CD4-positive, alpha-beta T cell treated with Interferon alpha-2 for 1 hour (primary cell): ENCODE measurements at places on chromosomes 6 and 20.

DNA sequence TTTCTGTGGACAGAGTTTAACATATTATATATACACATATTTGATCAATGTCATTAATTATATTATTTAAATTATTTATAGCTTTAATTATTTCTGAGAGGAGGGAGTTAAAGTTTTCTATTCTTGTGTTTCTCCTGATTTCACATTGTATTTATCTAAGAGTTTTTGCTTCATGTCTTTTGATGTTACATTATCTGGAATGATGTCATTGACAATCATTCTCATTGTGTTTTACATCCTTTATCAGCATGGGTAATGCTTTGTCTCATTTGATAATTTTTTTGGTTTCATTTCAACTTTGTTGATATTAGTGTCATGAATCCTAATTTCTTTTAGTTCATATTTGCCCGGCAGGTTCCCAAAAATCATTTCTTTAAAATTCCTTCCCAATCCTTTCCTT is 56.7 kb upstream of the TOX2 start:
- no peak for DNase-seq

DNA sequence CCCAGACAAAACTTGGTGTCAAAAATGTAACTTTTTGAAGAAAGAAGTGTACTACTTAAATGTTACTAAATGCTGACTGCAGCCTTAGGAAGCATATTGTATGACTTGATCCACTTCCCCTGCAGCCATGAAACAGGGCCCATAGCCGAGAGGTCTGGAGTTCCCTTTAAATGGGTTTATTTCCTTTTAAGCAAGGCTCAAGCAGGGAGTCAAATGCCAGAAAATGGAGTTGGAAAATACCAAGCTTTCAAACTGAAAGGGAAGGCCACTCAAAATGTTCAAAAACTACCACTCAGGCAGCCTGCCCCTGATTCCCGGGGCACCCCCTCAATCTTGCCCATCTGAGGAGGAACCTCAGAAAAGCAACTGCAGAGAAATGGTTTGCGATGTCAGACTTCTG is 43.3 kb downstream of the SLC22A23 start:
- no peak for DNase-seq

DNA sequence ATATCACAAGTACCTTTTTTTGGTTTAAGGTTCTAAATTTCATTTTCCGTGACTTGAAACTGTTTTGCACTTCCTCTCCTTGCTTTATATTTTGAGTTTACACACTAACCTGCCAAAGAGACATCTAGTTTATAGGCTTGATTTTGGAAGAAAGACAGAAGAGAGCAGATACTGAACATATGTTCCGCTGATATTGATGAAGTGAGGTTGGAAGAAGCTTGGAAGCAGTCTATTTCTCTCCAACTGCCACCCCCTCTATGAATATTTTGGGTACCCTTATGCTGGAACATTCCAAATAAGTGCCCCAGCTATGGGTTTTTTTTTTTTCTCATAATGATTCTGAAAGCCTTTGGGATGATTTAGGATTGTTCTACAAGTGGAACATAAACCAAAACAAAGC is 150.6 kb downstream of the LAMA2 start:
- DNase-seq: no peak

DNA sequence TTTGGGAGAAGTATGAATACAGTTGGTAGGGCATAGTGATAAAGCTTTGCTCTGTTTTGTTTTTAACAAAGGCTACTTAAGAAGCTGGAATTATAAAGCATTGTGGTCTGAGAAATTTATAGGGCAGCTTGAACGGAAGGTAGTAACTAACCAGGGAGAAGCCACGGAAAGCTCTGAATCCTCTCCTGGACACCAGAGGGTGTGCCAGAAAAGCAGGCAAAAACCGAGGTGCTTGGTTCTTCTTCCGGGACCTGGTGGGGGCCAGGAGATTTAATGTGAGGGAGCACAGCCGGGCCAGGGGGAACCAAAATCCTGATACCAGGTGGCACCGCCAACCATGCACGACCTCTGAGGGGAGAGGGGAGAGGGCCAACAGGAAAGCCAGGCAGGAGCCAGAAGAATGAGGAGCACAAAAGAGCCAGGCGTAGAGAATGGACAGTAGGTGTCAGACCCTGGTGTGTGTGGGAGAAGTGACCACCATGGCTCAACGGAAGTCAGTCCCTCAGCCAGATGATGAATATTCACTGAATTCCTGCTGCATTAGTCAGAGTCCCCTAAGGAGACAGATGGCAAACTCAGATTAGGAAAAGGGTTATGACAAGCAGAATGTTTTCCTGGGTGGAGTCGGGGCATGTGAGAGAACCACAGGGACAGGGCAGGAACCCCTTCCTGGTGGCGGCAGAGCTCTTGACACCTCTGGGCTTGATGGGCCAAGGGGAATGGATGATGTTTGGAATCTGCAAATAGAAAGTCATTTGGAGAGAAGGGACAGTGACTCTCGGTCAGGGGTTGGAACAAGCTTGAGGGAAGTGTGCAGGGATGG is 262.3 kb downstream of the ZNF217 start:
- no peak for DNase-seq

DNA sequence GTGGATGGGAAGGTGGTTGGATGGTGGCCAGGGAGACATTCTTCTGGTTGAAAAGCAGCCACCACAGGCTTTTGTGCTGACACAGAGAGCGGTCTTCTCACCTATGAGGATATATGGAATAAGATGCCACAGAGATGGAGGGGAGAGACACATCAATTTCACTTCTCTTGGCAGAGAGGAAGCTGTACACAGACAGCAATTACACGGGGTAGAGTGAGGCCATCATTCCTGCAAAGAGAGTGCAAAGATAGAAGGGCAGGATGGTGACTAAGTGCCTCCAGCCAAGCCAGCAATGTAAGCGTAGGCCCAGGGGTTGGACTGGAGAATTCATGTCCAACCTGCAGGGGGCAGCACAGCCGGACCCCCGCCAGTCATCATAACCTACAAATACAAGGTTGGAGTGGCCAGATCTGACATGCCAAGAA is 56.4 kb downstream of the NRN1 start:
- peak; percentile 8 for DNase-seq

- no peak for DNase-seq
Observed at GRCh38 chr6:7637533-7637932, 47.5 kb downstream of the SNRNP48 start.

GRCh38 chr6:22108199-22108598 is 188.6 kb downstream of the PRL start:
- no peak for DNase-seq

GRCh38 chr6:97697456-97697855 is 414.4 kb upstream of the MMS22L start:
- DNase-seq: no peak

- DNase-seq: no peak
Observed at GRCh38 chr20:35344354-35344837, 52.2 kb upstream of the FAM83C start.

DNA sequence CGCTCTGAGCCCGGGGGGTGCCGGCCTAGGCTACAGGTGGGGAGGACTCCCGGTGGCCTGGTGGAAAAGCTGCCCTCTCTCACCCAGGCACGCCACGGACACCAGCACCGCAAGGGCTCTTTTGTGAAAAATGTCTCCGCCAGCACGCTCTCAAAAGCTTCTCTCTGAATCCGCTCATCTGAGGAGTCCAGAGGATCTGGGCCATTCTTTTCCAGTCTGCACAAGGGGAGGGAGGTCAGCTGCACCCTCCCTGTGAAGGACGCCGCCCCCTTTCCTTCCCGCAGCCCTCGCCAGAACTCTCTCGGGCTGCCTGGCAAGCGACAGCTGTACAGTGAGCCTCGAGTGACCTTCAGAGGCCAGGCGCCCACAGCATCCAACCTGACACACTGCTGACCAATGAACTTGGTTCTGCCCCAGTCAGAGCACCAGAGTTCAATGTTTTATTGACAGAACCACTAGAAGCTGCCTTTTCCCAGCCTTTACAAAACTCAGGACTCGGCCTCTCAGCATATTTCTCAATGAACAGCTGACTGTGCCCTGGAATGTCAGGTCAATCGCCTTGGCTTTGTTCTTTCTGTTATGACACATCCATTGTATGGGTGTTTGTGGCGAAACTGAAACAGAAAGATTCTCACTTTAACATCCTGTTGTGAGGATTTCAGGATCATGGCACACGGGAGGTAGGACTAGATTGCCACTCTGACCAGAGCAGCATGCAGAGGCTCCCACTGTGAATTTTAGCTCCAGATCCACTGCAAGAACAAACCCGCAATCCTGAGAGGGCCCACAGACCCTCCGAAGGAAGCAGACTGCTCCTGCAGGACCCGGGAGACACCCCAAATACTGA is 26.7 kb downstream of the SERPINB9 start:
- no peak for DNase-seq

- DNase-seq: no peak
Observed at GRCh38 chr6:41582540-41582939, 36.4 kb downstream of the FOXP4 start.

DNA sequence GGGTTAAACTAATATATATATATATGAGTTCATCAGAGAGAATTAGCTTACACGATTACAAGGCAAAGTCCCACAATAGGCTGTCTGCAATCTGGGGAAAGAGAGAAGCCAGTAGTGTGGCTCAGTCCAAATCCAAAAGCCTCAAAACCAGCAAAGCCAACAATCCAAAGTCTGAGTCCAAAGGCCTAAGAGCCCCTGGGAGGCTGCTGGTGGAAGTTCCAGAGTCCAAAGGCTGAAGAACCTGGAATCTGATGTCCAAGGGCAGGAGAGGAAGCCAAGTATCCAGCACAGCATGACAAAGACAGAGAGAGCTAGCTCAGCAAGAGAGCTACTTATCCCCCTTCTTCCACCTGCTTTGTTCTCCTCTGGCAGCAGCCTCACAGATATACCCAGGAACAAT is 274.7 kb upstream of the ID4 start:
- no peak for DNase-seq

DNA sequence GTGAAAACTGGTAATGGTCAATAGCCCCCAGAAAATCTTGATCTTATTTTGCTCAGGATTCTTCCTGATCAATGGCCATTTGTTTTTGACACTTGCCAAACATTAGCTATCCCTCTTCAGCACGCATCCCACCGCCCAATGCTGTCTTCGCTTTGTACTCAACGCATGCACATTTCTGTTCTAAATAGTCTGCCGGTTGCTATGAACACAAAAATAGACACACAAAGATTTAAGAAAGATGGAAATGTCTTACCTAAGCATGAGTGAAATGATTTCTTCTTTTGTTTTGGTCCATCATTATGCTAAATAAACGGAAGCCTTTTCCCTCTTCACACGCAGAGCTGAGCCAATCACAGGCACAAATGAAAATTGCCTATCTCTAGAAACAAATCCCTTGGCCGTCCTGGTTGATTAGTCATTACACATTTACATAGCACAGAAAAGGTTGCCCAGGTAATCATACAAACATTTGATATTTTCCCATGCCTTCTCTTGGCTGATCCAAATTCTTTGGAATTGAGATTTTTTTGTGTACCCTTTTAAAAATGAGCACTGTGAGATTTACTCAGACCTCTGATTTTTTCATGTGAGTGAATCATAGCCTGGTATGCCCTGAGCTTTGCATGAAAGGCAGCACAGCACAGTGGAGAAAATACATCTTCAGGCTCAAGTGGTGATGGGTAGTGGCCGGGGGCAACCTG is 70.5 kb upstream of the FAM184A start:
- no peak for DNase-seq

GRCh38 chr6:41763470-41763869 is 16.2 kb downstream of the FRS3 start:
- DNase-seq: no peak

DNA sequence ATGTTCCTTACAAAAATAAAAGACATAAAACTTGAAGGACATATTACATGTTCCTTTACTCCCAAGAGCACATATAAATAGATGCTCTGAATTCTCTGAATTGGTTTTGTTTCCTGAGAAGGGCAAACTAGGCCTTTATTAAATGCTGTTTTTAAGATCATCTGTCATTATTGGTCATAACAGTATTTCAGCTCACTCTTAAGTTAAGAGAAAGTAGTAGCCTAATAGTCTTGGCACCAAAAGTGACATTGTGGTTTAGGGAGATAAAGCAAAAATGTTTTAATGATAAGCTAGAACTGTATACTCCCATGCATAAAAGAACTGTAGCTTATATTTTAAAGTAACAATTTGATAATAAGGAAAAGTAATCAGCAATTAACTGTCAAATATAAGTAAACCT is 361.1 kb upstream of the PTCHD4 start:
- no peak for DNase-seq

DNA sequence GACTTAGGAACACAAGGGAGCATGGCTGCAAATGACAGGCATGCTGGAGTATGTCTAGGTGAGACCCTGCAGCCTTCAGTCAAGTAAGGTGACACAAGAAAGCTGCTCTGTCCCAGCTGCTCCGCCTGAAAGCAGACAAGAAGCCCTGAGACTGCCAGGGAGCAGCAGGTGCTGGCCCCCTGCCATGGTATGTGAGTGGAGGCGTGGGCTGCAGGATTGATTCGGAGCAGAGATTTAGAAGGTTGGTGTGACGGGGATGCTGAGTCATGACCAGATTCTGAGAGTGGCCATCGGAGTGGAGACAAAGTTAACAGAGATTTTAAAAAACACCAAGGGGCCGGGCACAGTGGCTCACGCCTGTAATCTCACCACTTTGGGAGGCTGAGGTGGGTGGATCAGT is 17.8 kb downstream of the LRP11 start:
- no peak for DNase-seq

DNA sequence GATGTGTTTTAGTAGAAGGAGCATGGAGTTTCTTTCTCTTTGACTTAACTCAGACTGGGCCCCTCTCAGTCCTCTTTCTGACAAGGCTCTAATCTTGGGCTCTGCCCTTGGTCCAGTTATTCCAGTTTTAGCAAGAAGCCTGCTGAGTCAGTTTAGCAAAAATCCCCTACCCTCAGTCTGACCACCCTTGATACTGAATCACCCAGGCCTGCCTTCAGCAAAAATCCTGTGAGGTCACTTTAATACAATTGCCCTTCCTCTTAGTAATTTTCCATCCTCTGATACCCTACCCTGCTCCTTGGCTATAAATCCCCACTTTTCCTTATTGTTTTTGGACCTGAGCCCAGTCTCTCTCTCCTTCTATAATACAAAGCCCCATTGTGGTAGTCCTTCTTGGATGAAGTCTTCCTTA is 326.7 kb upstream of the NOX3 start:
- no peak for DNase-seq

GRCh38 chr6:110693994-110694393 is 121.3 kb downstream of the CDK19 start:
- DNase-seq: no peak

- DNase-seq: no peak
Observed at GRCh38 chr6:20399518-20399917, 2.2 kb upstream of the E2F3 start.

DNA sequence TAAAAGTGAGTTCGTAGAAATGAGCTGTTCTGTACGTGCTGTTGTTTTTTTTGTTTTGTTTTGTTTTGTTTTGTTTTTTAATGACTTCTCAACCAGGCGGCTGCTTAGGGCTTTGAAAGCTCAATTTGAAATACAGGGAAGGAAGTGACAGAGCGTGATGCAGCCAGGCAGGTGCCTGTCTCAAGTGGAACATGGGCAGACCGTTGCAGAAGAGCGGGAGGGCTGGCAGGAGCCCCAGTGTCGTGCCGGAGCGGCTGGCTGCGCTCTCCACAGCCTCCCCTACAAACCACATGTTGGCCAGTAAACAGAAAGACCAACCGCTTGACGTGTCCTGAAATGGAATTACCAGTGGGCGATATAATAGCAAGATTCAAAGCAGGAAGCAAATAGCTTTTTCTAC is 164.9 kb upstream of the RREB1 start:
- no peak for DNase-seq
